ENCODE measurements at places on chromosomes 11 and 22. TPM values are rescaled to one million over a fixed set of nuclear protein-coding genes. Genes with fewer than 3 reads are reported as not detected.

DNA sequence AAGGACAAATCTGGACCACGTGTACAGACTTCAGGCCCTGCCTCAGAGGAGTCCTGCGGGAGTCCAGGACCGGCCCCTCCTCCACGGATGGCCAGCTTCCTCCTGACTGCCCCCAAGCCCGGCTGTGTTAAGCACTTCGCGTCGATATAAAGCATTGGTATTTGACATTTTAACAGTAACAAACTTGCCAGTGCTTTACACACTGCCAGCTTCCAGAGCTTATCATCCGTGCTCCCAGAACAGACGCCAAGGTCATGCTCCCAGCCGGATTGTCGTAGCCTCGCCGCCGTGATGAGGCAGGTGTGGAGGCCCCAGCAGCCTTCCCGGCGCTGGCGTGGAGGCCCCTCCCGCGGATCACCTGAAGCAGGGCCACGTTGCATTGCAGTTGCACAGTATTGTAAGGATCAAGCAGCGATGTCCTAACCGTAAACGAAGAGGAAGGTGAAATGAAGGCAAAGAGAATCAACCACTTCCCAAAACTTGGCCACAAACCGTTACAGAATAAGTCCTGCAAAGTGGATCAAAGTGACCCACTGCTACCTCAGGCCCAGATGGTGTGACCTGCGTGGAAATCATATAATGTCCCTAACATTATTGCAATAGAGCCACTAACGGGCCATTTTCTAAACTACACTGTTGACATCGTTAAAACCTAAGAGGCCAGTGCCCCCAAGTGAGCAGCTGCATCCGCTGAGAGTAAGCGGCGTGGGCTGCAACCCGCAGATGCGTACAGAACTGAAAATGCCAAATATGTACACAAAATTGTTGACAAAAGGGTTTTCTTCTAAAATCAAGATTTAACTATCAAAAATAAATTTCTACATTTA lies 51.6 kb downstream of the CERK start:
- peaks cover 10% of the 10 kb centered on the region for H3K36me3 ChIP-seq
- H3K4me1 ChIP-seq: no peaks in the 10 kb centered on the region
- DNase-seq: no peak

DNA sequence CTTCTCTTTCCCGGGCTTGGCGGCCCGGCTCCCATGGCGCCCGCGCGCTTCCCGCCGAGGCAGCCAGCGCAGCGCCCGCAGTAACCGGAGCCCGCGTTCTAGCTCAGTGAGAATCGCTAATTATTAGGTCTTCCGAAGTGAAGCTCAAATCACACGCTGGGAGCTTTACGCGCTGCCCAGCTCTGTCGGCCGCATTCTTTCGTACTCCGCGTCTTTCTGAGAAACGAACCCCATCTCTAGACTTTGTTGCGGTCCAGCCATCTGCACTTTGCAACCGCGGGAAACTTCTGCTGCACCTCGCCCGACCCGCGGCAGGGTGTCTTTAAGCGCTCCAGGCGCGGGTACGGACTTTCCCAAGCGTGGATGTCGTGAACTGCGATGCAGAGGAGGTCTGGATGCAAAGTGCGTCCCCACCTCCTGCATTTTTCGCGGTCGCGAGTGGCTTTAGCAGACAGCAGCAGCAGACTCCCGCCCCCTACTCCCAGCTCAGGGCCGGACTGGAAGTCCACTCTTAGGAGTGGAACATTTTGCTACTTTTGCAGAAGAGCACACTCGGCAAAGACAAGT lies 6.0 kb upstream of the PAX6 start:
- no peak overlapping the region for H3K27ac ChIP-seq
- DNase-seq: no peak
- peaks cover 57% of the 10 kb centered on the region for H3K27me3 ChIP-seq
- H3K4me1 ChIP-seq: peaks cover 12% of the 10 kb centered on the region
- peak overlapping the region; percentile 24 for H3K4me3 ChIP-seq

- H3K4me1 ChIP-seq: no peaks in the 10 kb centered on the region
- DNase-seq: no peak
- H3K36me3 ChIP-seq: no peaks in the 10 kb centered on the region
These were observed 14.5 kb upstream of the CYTH4 start for GRCh38 chr22:37267661-37268413.

DNA sequence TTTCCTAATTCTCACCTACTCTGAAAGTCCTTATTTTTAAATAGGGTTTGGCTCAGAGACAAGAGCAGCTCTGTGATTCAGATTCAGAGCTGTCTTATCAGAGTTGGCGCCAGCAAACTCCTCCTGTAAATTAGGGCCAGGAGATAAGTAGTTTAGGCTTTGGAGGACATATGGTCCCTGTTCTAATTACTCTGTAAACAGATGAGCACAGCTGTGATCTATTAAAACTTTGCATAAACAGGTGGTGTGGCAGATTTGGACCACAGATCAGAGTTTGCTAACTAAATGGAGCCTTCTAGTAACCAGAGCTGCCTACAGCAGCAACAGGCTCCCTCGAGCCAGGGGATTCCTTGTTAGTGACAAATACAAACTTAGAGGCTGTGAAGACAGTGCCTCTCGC lies 27.9 kb downstream of the YPEL1 start:
- no peaks in the 10 kb centered on the region for H3K36me3 ChIP-seq
- no peak for DNase-seq
- no peak overlapping the region for H3K4me3 ChIP-seq
- H3K27me3 ChIP-seq: no peaks in the 10 kb centered on the region
- H3K4me1 ChIP-seq: no peaks in the 10 kb centered on the region

- no peaks in the 10 kb centered on the region for H3K4me1 ChIP-seq
- H3K36me3 ChIP-seq: no peaks in the 10 kb centered on the region
- H3K4me3 ChIP-seq: no peak overlapping the region
These were observed 40.2 kb upstream of the CFAP300 start for GRCh38 chr11:102006835-102007566.

DNA sequence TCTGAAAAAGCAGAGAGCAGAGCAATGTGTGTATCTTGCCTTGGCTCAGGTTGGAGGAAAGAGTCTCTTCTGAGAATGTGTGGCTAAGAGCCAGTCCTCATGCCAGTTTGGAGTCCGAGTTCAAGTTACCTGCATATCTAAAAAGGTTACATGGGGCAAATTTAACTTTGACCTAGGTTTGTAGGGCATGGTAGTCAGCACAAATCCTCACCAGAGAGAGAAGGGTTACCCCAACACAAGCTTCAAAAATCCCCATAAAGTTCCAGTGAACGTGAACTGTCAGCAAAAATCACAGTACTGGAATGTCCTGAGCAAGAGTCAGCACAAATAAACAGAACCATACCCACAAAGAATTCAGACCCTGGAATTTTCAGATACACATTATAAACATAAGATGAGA lies 13.8 kb downstream of the SDHD start:
- no peak for DNase-seq
- no peaks in the 10 kb centered on the region for H3K36me3 ChIP-seq
- no peaks in the 10 kb centered on the region for H3K4me1 ChIP-seq
- H3K27ac ChIP-seq: no peak overlapping the region

DNA sequence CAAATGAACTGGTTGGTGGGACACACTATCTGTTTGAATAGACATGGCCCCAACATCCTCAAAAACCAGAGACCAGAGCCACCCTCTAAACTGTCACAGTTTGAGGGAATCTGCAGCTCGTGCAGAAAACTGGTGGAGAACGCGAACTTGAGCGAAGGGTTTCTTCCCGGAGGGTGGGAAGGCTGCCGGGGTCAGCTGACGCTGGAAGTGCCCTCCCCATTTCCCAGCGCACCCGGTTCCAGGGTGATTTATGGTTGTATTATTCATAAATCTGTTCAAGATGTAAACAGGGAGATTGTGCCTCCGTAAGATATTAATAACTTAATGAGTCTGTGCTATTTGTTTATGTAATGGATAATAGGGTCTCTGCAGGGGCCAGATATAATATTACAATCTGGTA lies 1396.7 kb downstream of the BRD1 start:
- no peak for DNase-seq
- H3K27ac ChIP-seq: no peak overlapping the region
- no peaks in the 10 kb centered on the region for H3K4me1 ChIP-seq
- no peaks in the 10 kb centered on the region for H3K36me3 ChIP-seq
- no peaks in the 10 kb centered on the region for H3K27me3 ChIP-seq

DNA sequence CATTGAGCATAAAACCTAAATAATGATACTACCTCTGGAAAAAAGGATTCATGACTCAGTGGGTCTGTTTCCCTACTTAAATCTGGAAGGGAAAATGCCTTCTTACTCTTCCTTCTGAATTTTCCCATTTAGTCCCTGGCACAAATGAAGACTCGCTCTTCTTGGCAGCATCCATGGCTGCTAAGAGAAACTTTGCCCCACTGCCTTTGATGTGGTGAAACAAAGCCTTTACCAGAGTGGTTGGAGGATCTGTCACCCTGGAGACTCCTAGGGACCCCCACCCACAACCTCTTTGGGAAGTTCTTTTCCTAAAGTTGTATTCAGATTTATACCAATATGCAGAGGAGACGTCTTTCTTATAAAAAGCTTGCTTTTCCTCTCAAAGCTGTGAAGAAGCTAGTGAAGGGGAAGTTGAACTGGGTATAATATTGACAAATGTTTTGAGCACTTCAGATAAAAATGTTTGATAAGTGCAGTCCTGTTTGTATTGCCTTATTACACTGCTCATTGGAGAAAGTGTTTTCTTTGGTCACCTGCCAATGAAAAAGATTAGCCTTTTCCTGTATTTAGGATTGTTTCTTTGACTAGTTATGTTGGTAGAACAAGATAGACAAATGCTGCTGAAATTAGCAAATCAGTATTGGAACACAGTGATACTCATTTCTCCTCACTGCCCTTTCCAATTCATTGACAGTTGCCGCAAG lies 77.3 kb downstream of the ARFGAP2 start:
- no peak overlapping the region for H3K4me3 ChIP-seq
- no peaks in the 10 kb centered on the region for H3K4me1 ChIP-seq
- no peaks in the 10 kb centered on the region for H3K27me3 ChIP-seq
- no peaks in the 10 kb centered on the region for H3K36me3 ChIP-seq
- H3K27ac ChIP-seq: no peak overlapping the region

- H3K27me3 ChIP-seq: no peaks in the 10 kb centered on the region
- no peaks in the 10 kb centered on the region for H3K36me3 ChIP-seq
- H3K27ac ChIP-seq: no peak overlapping the region
These were observed 8.0 kb upstream of the NUP160 start for GRCh38 chr11:47856186-47856585.

CHEK2 gene
- 11.5 TPM for polyA plus RNA-seq

VPREB1 gene
- not detected for polyA plus RNA-seq

ACCS gene
- polyA plus RNA-seq: 3.1 TPM

AQP11 gene
- polyA plus RNA-seq: 0.84 TPM
